ENCODE measurements at places on chromosomes 2 and 18.

- no peak for DNase-seq
Measured at GRCh38 chr18:22176420-22177326, 7.3 kb downstream of the GATA6 start.

DNA sequence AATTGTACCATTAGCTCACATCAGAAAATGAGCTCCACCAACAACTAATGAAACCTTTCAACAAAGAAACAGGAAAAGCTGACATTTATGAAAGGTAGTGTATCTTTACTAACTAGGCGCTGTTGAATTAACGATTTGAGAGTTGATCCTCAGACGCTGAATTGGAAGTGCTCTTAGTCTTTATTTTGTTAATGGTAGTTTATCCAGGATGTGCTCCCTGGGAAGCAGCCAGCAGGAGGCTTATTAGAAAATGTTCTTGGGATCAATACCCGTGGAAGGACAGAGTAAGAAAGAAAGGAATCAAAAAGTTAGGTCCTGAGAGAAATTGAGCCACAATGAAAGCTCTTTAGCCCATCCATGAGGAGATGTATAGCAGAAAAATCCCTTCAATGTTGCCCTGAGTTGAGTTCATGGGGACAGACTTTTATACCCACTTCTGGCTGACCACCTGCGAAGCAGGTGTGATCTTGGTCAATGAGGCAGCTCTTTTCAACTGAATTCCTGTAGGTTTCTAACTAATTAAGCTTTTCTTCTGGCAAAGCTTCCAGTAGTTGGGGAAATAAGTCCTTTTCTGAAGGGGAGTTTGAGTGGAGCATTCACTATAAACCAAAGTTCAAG, 492.6 kb upstream of the REG3G start:
- no peak for DNase-seq

- DNase-seq = no peak
Measured at GRCh38 chr18:62937065-62937464, 221.7 kb downstream of the PHLPP1 start.

- no peak for DNase-seq
Measured at GRCh38 chr2:185793532-185794345, 55.1 kb downstream of the FSIP2 start.

GRCh38 chr2:129237966-129238725, 741.3 kb upstream of the RAB6C start:
- no peak for DNase-seq

DNA sequence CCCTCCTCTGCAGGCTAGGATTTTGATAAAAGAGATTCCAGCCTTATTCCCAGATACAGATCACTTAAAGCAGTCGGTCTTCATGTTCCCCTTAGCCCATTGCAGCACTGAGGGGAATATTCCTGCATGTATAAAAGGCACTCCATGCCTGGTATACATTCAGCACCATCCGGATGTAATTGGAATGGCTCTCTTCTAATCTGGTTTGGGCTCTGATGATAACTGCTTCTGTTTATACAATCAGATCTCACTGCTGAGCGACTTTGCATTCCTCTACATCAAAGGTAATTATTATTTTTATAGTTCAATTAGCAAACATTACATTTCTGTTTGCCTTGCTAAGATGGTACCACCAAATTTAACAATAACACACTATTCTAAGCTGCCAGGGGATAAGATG, 746.9 kb upstream of the CELF4 start:
- no peak for DNase-seq

- no peak for DNase-seq
Measured at GRCh38 chr2:160408959-160409291, 84.7 kb downstream of the RBMS1 start.
